Fibroblast of skin of right biceps (primary cell): ENCODE measurements at places on chromosomes 3 and 15.

DNA sequence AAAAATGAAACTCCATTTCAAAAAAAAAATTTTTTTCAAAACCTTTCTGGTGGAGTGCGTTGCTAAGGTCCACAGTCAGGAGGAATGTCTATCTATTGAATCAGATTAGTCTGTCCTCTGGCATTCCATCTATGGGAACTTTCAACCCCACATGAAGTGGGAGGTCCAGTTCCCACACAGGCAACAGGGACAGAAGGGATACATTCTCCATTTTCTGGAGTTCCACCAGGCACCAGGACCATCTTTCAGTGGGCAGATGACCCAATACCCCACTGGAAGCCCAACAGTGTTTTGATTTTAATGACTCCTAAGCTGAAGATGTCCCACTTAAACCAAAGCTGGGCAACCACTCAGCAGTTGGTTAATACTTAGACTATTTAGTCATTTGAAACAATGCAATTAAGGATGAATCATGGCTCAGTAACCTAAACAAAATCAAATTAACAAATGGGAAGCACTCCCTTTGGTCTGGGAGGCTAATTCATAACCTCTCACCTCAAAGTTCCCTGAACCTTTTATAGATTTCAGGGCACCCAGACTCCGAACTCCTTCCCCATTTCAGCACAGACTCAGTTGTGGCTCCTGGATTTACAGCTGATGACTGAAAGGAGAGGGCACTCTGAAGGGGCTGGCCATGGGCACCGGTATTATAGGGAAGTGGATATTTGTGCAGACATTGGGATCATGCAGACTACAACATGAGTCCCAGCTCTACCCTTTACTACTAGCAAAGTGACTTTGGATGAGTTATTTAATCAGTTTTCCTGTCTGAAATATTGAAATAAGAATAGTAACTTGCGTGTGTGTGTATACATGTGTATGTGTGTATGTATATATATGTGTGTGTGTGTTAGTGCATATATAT lies 264.3 kb upstream of the LRTM1 start:
- peak; percentile 99 for DNase-seq

GRCh38 chr3:68403741-68404140 lies 528.6 kb downstream of the TAFA4 start:
- DNase-seq, result no peak

DNA sequence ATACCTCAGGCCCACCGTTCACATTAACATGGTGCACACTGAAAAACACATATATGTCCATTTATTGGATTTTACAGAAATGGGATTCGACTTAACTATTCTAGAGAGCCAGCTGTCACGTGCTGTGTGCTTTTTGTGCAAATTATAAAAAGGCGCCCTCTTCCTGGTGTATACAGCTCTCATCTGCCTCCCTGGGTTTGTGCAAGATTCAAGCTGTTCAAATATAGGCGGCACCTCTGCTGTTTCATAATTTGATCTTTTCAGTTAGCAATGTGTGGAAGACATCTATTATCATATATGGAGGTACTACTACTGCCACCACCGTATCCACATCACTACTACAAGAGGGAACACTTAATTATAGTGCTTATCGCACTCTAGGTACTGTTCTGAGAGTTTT lies 187.6 kb downstream of the EBLN2 start:
- no peak for DNase-seq

GRCh38 chr15:59437142-59437816 lies 707 bp upstream of the FAM81A start:
- DNase-seq, result no peak

GRCh38 chr3:100210772-100211135 lies 50.0 kb upstream of the TBC1D23 start:
- peak; percentile 73 for DNase-seq

DNA sequence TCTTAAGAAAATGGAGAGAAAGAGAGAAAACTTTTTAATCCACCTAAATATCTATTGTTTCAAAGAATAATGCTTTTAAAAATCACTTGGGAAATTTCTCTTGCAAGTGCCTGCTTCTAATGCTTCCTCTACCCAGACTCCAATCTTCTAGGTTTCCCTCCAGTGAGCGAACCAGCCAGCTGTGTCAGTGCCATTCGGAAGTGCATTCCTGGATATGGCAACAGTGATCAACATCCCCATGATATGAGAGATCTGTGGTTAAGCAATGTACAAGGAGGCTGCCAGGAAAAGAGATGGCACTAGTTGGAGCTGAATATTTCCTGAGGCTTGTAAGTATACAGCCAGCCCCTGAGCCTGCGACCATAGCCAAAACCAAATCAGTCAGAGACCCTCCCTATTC lies 53.3 kb upstream of the KCNMB2 start:
- no peak for DNase-seq

DNA sequence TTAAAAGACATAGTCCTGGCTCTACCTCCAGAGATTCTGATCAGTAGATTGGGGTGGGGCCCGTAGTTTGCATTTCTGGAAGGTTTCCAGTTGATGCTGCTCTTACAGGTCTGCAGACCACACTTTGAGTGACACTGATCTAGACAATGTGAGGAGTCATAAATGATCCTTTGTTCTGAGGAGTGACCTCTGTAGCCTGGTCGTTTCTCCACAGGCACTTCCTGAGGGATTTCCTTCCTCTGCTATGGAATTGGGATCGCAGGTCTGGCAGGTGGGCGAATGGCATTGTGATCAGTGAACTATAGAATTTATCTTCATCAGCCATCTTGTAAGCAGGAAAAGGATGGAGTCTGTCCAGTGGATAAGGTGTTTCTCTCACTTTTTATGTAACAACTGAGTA lies 5.5 kb downstream of the GFM1 start:
- DNase-seq, result no peak

DNA sequence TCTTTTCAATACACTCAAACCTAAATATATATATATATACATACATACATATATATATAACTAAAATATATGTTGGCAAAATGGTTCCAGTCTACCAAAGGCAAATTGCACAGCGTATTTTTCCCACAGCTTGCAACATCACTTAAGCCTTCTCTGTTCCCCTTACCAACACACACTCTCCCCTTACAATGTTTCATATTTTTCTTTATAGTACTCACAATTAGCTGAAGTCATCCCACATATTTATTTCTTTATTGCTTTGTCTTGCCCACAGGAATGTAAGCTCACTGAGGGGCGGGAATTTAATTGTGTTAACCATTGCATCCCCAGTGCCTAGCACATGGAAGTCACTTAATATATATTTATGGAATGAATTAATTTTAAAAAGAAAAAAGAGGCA lies 288.3 kb downstream of the ULK4 start:
- peak; percentile 77 for DNase-seq

DNA sequence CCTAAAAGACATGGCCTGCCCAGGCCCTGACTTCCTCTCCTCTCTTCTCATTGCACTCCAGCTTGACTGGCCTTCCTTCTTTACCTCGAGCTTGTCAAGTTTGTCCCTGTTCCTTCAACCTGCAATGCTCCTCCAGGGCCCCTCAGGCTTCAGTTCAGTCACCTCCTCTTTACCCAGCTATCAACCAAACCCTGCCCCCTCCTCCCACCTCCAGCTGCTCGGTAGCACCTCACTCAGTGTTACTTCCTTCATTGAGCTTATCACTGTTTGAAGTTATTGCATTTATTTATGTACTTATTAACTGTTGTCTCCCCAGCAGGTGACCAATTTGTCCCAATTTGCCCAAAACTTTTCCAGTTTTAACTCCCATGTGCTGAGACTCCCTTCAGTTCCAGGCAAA lies 95.8 kb upstream of the UBE2E1 start:
- DNase-seq, result no peak

GRCh38 chr15:46856839-46857502 lies 860.3 kb upstream of the SEMA6D start:
- peak; percentile 10 for DNase-seq

- DNase-seq, result no peak
Measured at GRCh38 chr3:14201940-14202684, 23.5 kb downstream of the LSM3 start.

- DNase-seq, result no peak
Measured at GRCh38 chr3:2099779-2100191, 1.1 kb downstream of the CNTN4 start.

DNA sequence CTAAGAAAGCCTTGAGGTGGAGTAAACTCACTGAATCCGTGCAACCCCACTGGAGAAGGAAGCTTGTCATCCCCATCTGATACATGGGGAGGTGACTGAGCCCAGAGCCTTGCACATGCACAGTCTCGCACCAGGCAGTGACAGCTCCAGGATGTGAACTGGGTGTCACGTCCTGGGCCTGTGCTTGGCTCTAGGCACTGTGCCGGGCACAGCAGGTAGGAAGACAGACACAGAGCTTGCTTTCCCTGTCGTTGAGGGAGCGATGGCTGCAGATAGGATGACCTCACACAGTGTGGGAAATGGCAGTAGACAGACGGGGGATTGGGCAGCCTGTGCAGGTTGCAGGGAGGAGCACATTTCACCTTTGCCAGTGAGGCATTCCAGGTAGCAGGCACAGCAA lies 12.2 kb upstream of the ATP2B2 start:
- no peak for DNase-seq

DNA sequence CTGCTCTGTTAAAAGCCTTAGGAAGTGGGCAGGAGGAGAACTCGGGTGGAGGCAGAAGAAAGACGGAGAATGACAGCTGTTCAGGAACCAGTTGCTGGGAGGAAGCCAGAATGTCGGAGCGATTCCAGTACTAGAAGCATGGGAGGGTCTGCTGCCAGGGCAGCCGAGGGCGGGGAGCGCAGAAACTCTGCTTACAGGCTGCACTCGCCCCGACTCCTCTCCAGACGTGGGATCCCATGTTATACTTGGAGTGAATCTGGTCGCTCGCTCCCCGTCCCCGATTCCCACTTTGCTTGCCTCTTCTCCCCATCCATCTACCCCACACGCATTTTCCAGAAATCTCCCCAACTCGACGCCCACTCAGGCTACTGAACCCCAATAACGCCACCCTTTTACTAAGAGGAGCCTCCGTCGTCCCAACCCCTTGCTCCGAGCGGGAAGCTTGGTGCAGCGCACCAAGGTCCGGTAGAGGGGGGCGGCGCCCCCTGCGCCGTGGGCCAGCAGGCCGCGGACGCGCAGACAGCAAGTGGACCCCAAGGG lies 665 bp downstream of the GATM start:
- no peak for DNase-seq

- DNase-seq, result peak; percentile 30
Measured at GRCh38 chr3:182117583-182117982, 405.9 kb downstream of the SOX2 start.

DNA sequence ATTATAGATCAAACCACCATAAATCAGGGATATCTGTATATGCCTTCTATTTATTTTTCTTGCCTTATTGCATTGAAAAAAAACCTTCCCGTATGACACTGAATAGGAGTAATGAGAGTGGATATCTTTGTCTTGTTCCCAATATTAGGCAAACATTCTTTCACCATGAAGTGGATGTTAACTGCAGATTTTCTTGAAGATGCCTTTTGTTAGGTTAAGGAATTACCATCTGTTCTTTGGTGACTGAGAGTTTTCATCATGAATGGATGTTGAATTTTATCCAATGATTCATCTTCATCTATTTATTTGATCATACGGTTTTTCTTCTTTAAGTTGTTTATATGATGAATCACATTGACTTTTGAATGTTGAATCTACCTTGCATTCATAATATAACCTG lies 47.1 kb upstream of the MECOM start:
- DNase-seq, result no peak

- peak; percentile 62 for DNase-seq
Measured at GRCh38 chr3:124277144-124277890, 285.4 kb upstream of the ROPN1 start.

- DNase-seq, result no peak
Measured at GRCh38 chr15:25381579-25381978, 57.2 kb downstream of the UBE3A start.

DNA sequence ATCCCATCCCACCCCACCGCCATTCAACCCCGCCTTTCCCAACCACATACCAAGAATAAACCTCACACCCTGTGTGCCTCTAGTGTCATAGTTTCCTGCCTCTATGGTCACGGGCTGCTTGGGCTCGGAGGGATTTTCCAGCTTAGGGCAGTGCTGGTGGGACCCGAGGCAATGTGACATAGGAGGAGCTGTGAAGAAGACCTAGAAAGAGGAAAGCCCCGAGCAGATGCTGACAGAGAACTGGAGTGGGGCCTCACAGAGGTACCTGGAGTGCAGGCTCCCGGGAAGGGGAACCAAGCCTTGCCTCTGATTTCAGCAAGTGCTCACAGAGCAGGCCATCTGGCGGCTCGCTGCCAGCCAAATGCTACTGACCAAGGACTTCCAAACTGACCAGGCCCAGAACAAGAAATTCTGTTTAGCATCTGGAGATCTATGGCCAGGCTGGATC lies 27.5 kb downstream of the BHLHE40 start:
- no peak for DNase-seq

DNA sequence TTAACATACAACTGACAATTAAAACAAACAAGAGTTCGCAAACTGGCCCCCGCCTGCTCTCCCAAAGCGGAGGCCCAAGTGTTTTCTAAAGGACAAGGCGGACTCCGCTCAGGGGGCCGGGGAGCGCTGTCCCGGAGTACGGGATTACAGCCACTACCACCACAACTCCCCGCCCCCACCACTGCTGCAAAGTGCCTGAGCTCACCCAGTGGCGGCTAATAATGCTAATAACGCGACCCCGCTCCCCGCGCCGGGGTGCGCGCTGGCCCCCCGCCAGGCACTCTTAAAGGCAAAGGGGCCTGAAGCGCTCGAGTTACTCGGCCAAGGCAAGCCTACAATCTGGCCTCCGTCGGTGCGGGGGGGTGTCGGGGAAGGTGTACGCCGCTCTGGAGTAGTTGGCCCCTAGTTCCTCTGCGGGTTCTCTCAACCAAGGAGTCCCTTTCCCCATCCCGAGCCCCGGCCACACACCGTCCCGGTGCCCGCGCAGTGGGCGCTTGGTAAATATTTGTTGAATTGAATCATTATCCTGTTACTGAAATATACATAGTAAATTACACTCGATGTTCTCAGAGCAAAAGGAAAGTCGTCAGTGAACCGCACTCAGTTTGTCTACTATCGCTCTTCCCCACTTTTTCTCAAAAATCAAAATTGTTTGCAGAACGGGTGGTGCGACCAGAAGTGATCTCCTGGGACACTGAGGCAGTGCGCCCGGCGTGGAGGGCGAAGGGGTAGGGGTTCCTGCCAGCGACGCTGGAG lies 827 bp downstream of the WNT5A start:
- peak; percentile 88 for DNase-seq

GRCh38 chr3:151612115-151612514 lies 121.6 kb upstream of the AADACL2 start:
- no peak for DNase-seq

- DNase-seq, result no peak
Measured at GRCh38 chr15:60635507-60636352, 156.8 kb upstream of the ICE2 start.

GRCh38 chr3:195209847-195210265 lies 61.1 kb downstream of the XXYLT1 start:
- no peak for DNase-seq

DNA sequence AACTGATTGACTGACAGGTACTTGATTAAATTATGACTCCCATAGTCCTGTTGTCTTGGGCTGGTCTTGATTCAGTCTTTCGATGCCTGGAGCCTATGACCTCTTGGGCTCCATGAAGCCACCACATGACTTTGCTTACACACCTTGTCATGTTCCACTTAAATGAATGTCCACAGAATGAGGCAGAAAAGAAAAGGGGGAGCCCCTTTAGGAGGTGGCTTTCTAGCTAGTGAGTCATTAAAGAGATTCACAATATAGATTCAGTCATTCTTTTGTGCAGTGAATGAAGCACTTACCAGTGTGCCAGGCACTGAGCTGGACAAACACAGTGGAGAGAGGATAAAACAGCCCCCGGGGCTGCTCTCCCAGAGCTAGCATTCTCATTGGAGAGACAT lies 17.1 kb downstream of the VIPR1 start:
- no peak for DNase-seq
